ENCODE measurements at places on chromosomes 7 and 10.
A peak's percentile ranks its signal among the peaks of the same experiment; 100 is the strongest.

DNA sequence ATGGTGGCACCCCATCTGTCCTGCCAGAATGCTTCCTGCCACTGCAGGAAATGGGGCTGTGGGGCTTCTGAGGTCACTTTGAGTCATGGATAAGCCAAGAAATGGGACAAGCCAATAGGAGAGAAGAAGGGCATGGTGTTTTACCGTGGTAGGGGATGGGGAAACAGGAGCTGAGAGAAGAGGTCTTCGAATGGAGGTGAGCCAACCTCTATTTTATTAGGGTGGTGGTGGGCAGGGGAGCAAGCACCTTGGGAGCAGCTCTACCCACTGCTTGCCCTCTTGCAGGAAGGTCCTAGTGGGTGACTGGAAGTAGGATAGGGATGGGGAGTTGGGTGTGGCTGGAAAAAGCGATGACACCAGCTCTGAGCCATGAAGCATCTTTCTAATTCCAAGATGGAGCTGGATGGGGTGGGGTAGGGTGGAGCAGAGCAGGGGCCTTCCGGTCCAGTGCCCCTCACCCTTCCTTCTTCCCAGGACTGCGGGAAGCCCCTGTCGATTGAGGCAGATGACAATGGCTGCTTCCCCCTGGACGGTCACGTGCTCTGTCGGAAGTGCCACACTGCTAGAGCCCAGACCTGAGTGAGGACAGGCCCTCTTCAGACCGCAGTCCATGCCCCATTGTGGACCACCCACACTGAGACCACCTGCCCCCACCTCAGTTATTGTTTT is 9.1 kb downstream of the ZYX start:
- DNase-seq: no peak

DNA sequence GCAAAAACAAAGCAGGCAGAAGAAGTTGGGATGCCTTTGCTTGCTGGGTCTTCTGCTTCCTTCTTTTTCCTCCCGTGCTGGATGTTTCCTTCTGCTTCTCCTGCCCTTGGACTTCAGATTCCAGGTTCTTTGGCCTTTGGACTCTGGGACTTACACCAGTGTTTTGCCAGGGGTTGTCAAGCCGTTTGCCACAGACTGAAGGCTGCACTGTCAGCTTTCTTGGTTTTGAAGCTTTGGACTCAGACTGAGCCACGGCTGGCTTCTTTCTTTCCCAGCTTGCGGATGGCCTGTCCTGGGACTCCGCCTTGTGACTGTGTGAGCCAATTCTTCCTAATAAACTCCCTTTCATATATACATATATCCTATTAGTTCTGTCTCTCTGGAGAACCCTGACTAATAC is 11.3 kb upstream of the LCOR start:
- no peak for DNase-seq

DNA sequence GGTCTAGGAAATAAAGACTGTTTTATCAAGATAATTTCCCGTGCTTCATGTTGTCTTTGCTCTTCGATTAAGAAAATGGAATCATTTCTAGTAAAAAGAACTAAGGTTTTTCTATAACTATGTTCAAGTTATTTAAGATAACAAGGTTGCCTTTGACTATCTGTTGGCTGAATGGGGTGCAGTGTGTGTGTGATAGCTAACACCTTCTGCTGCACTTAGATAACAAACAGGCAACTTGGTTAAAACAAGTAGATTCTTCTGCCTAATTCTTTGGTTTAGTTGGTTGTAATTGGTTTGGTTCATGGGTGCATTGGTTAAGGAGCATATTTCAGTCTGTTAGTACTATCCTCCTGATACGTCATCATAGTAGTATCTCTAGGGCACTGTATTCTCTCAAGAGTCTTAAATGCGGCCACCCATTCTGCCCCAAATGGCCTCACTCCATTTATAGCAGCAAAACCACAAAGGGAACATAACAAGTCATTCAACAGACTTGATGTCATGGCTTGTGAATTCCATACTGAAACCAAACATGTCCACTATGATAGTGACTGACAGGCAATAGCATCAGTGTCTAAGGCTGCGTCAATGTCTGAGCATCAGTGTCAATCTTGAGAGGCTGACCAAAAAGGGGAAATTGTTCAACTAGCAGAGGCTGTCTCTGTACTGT is 55.7 kb downstream of the CCDC3 start:
- peak; percentile 48 for DNase-seq

DNA sequence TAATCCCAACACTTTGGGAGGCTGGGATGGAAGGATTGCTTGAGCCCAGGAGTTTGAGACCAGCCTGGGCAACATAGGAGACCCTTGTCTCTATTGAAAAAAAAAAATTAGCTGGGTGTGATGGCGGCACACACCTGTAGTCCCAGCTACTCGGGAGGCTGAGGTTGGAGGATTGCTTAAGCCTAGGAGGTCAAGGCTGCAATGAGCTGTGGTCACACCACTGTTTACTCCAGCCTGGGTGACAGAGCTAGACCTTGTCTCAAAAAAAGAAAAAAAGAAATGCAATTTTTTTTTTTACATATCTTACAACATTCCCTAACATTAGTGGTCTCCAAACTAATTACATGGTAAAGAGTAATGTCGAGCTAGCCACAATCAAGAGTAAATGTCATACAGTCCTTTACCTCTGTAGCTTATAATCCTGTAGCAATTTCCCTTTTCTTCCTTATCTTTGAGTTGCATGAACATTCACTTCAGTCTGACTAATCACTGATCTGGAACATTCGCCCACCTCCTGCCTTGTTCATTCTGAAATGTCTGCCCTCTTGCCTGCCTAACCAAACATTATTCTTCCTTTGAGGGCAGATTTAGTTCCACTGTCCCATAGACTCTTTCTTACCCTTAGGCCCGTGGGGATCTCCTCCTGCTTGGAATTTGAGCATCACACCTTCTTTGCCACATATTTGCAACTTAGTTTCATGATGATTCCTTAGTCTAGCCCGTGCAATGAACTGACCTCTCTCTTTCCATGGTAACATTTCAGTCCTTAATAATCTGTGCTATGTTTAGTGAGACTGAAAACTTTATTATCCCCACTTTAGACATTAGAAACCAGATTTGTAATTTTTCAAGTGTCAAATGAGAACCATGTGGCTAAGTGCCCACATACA is 4.8 kb upstream of the VCL start:
- no peak for DNase-seq

- DNase-seq: peak; percentile 82
These were observed 44.6 kb upstream of the VDAC2 start for GRCh38 chr10:75165684-75166622.

DNA sequence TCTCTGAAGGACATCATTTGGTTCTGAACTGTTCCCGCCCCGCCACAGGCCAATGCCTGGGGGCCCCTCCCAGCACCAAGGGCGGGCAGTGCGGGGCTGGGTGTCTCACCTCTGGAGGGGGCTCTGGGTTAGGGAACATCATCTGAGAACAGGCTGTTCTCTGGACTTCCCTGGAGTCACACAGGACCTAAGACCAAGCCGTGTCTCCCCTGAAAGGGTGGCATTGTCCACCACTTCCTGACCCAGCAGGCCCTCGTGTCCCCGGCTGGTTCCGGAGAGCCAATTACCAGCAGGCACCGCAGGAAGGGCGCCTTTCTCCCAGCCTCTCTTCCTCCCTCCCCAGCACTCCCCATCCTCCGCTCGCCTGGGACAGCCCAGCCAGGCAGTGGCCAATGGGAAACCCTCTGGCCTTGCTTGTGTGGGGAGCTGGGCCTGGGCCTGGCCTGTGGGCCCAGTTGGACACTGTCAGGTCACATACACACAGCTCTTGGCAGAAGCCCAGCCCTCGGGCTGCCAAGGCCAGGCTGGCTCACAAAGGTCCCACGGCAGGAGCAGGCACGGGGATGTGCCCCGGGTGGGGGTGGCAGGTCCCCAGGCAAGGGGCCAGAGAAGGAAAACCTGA is 119.5 kb downstream of the SPDYE5 start:
- DNase-seq: no peak

DNA sequence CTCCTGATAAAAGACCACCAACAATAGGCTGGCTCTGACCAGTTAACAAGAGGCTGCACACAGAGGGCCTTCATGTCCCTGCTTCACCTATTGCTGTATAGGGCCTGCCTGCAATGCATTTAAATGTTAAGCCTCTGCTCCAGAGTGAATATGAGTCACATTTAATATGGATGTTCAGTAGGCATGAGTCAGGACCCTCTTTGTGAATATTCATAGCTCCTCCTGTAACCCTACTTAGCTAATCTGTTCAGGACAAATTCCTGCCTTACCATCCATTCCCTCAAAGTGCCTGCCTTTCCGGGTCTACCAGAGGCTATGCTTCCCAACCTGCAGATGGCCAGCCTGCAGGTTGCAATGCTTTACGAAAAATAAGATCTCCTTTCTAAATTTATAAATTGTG is 32.5 kb downstream of the ARHGAP22 start:
- no peak for DNase-seq

GRCh38 chr10:52499281-52499680 is 185.2 kb downstream of the DKK1 start:
- DNase-seq: no peak

DNA sequence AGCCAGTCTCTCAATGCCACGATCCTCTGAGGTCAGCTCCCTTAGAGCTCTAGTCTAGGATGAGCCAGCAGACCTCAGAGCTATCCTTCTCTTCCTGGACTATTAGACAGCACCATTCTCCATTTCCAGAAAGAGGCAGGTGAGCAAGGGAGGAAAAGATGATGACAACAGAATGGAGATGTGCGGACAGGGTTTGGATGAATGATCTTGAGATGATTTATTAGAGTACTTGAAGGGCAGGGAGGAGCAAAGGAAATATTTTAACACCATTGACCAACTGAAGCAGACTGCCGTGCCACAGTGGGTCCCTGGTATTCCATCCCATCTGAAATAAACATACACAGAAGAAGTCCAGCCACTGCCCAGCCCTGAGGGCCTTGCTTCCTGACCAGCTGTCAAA is 94.3 kb downstream of the CFAP58 start:
- DNase-seq: no peak

GRCh38 chr10:98696516-98696915 is 249.8 kb upstream of the HPS1 start:
- no peak for DNase-seq

DNA sequence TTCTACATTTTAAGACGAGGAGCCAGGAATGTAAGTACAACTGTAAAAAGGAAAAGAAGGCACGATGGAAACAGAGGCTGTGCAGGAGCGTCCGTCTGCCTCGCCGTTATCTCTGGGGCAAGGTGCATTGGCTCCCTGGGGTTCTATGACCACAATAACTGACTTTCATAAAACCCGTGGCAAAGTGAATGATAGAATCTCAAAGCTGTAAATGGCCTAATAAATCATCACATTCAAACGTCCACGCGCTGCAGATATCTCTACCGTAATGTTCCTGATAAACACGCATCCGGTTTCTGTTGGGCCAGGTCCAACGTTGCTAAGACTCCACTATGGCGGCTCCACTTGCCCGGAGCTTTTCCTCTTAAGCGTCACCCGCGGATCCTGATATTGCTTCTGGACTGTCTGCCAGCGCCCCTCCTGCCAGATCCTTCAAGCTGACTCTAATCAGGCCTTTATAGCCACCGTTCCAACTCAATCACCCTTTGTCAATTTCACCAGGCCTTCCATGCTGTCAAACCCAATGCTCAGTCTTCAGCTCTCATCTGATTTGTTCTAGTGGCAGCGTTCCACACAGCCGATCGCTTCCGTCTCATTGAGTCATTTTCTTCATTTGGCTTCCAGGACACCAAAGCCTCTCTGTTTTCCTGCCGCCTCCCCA is 265.6 kb upstream of the FOXK1 start:
- no peak for DNase-seq

- no peak for DNase-seq
These were observed 77.6 kb downstream of the UBE2H start for GRCh38 chr7:129875160-129875559.

DNA sequence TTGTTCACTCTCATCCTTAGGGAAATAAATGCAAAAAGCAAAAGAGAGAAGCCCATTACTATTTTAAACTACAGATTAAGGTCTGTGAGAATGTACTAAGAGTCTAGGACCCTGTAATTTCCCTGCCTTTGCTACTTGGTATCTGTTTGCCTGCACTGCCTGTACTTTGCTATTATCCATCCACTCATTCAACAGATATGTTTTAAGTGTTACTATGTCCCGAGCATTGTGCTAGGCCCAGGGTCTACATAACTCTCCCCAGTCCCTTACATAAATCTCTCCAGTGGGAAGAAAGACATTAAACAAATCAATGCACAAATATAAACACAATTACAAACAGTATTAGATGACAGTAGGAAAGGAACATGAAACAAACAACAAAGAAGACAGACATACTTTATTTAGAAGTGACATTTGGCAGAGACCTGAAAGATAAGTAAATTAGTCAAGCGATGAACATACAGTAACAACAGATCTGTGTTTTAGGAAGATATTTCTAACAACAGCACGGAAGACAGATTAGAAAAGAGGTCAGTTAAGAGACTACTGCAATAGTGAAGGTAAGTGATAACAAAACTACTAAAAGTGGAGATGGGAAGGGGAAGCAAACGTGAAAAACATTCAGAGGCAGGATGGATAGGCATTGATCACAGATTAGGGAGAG is 30.0 kb downstream of the ZNF800 start:
- DNase-seq: no peak

GRCh38 chr7:6168477-6168868 is 104.0 kb downstream of the CYTH3 start:
- DNase-seq: no peak

GRCh38 chr10:71893920-71894319 is 42.9 kb upstream of the PSAP start:
- DNase-seq: no peak

- no peak for DNase-seq
These were observed 291.6 kb upstream of the PPP2R2D start for GRCh38 chr10:131609176-131609575.

DNA sequence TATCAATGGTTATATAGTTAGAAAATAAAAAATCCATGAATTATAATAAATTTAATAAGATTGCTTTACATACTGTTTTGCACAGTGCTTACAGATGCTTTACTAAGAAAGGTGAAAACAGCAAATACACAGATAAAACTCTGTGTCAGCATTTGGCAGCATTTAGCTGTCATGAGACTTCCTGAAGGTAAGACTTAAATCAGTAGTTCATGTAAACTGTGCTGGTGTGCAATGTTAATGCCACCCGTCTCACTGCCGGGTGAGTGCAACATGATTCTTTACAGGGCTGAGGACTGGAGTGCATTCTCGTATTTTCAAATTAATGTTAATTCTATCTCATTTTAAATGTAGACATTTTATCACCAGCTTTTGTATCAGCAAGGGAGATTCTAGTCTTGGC is 326.2 kb upstream of the POT1 start:
- DNase-seq: no peak

GRCh38 chr7:108314049-108314448 is 142.2 kb downstream of the NRCAM start:
- DNase-seq: no peak

DNA sequence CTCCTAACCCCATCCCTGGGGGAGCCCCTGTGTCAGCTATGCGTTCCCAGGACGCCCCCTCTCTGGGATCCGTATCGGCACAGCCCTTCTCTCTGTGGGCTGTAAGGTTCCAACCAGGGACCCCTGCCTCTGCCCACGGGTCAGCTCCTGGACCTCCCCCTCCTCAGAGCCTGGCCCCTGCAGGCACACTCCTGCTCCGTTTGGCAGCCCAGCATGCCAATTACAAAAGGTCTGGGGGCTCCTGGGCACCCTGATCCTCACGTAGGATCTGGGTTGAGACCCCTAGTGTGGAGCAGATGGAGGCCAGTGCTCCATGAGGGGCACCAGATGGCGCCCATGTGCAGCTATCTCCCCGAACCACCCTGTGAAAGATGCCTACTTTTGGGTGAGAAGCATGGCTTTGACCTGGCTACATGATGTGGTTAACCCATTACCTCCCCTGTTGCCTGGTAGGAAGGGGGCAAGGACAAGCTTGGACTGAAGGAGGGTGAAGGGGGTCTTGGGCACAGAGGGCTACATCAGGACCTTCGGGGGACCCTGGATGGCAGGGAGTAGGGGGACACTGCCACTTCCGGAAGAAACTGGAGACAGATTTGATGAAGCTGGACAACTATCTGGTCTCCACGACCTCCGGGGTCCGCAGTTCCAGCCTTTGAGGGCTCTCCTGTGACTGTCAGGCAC is 9.0 kb downstream of the TACR2 start:
- DNase-seq: peak; percentile 49

All from GM12865 (cell line).